ENCODE measurements at places on chromosomes 13 and 19.

DNA sequence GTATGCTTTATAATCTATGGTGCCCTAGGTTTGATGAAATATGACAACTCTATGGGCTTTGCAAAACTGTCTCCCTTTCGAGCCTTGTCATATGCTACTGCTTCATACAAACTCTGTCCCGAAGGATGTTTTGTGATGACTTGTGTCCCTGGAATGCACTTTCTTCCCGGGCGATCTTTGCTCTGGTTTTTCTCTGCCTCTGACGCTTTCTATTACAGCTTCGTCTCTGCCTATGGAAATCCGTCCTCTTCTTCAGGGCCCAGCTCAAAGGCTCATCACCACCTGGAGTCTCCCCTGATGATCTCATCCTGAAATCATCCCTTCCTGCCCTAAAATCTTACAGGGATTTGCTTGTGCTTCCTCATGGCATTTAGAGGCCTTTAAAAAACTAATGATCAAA lies 191.5 kb upstream of the KL start:
- peak; percentile 90 for DNase-seq

DNA sequence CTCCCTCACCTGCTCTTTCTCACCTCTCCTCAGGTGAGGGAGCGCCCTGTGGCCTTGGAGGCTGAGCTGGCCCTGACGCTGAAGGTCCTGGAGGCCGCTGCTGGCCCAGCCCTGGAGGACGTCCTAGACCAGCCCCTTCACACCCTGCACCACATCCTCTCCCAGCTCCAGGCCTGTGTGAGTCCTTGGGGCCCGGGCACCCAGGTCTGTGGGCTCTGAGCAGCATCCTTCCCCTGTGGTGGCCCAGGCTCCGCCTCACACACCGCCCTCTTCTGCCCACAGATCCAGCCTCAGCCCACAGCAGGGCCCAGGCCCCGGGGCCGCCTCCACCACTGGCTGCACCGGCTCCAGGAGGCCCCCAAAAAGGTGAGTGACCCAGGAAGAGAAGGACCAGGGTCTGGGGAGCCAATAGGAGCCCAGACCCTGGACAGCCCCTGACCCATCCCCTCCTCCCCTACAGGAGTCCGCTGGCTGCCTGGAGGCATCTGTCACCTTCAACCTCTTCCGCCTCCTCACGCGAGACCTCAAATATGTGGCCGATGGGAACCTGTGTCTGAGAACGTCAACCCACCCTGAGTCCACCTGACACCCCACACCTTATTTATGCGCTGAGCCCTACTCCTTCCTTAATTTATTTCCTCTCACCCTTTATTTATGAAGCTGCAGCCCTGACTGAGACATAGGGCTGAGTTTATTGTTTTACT lies 1.9 kb downstream of the IFNL1 start:
- DNase-seq = no peak

DNA sequence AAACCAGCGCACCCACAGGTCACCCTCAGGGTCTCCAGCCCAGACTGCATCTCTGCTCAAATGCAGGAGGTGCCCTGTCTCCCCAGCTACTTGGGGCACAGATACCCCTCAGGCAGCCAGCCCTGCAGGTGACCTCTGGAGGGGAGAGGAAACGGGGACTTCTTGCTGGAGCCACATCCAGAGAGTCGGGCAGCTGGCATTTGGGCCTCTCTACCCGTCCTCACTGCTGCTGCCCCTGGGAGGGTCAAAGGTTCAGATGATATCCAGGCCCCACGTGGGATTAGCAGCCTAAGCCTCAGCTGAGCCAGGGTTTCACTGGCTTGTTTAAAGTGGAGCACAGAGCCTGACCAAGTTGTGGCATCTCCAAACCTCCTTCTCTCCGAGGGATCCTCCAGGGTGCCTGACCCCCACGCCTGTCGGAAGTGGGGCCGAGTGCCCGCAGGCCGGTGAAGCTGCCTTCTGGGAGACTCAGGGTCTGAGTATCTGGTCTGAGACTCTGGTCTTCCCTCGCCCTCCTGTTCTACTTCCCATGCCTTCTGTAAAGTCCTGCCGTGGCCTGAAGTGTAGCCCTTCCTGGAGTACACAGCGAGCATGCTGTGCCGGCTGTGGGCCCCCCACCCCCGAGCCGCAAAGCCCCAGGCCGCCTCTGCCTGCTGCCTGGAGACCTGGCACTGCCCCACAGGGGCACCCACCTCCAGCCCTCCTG lies 2.1 kb downstream of the RASA3 start:
- DNase-seq = no peak

DNA sequence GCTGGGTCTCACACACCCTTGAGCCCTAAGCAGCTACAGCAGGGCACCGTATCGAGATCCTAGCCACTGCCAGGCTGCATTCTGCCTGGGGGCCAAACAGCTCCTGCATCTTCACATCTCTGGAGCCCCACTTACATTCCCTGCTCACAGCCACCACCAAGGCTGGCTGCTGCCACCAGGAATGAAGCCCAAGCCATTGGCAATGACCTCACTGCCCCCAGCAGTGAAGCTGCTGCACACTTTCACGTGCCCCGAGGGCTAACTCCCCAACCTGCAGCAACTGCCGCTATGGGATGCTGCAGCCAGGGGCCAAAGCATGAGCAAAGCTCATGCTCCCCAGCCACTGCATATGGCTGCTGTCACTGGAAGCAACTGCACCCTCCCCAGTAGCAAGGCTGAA lies 42.0 kb downstream of the F2RL3 start:
- DNase-seq = no peak

DNA sequence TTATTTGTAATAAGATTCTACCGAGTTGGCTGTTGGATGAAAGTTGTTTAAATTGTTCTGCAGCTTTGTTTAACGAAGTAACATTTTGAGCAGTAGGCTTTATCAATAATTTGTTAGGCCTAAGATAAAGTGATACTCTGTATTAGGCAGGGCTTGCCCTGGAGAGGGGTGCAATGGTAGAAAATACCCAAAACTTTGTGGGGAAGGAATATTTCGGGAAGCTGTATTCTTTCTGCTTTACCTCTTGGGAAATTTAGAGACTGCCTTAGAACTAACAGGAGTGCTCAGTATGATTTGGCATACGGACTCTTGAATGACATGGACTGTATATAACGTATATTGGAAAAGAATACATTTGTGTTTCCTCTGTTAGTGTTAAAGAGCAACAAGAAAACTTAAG lies 2.5 kb downstream of the PDS5B start:
- peak; percentile 3 for DNase-seq

DNA sequence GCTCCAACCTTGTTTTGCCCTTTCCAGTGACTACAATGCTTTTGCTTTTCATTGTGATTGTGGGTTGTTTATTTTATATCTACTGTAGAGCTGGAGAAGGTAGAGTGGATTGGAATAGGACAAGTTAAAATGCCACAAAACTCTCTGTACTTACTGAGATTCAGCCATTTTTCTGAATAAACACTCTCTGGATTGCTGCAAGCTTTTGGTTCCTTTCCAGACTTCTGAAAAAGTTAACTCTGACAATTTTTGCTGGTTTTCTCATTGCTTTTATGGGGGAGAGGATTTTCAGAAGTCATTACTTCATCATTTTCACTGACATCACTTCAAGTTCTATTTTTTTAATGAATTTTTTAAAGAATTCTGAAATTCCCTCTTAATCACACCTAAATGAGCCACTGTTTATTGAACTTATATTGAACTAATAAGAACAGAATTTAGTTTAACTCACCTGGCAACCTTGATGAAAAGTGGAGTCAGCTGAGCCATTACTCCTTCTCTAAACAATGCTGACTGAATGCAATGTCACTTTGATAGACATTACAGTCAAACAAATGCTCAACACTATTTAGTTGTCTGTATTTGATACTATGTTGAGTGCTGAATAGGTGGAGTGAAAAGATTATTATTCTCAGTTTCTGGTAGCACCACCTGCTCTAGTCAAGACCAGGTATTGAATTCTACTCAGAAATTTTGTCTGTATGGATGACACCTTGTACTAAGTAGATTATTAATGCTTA lies 303.5 kb downstream of the DLEU7 start:
- DNase-seq = peak; percentile 41

DNA sequence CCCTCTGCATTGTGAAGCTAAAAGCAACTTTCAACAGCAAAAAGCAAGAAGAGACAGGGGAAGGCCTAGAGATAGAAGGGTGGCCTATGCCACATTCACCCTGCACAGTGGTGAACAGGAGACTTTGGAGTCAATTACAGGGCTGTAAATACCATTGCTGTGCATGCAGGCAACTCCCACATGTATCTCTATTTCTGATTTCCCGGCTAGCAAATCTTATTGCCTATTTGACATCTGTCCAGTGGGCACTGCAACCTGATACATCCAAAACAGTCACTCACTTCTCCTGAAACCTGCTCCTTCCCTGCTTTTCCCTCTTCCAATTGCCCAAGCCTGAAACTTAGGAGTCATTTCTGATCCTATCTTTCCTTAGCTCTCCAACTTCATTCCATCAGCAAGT lies 13.4 kb downstream of the RUBCNL start:
- DNase-seq = no peak

DNA sequence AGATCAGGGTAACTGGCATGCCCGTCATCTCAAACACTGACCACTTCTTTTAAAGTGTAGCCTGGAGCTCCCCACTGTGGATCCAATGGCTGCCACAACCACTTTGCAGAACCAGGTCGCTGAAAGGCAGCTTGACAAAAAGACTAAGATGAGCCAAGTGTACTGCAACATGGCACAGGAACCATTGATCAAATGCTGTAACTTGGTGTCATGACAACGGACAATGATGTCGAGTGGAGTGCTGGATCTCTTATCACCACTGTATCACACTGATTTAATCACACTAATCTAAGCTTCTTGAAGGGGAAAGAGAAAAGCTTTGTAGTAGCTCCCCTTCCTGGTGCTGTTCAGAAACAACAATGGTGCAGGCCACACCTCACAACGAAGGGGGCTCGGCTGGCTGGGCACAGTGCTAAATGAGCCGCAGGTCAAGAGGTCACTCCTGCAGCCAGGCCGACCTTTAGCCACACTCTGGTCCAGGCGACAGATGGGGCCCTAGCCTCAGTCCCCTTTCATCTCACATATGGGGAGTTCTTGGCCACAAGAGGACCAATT lies 2.2 kb upstream of the TNFRSF19 start:
- no peak for DNase-seq

DNA sequence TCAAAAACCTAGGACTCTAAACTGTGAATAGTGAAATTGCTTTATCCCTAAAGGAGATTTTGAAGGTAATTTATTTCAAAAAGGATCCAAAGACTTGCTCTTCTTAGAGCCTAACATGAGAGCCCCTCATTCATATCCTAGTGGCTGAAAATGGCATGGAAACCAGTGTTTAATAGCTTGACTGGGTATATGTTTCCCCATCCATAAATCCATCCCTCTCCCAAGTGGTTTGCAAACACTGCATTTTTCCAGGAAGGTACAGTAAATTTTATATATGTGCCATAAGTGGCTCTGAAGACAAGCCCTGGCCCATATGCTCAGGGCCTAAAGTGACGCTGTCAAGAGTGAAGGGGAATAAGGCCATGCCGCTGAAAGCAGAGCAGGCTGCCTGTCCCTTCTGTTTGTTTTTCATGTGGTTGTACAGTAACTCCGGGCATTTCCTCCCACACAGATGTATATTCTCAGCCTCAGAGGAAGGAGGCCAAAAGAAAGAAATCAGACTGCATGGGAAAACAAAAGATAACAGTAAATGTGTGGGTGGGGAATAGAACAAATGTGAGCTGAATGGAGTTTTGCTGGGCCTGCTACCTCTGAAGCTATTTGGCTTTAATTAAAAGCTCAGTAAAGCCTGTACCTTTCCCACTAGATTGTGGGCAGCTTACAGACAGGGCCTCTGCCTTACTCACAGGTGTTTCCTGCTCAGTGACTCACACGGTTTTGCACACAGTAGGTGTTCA lies 181.9 kb downstream of the PCDH9 start:
- DNase-seq = peak; percentile 95

DNA sequence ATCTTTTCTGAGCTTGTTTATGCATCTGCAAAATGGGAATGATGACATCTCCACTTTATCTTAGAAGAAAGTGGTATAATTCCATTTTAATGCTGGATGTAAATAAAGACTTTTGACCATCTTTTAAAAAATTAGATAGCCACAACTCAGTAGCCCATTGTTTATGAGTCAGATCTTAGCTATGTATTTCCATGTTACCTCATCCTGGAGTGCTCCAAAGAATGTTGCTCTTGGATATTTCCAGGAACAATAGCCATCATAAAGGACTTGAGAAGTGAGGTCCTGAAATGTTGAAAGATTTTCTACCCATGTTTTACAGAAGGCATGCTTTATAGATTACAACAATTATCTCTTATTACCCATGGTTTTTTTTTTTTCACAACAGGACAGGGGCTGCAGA lies 229.3 kb upstream of the EDNRB start:
- peak; percentile 65 for DNase-seq

DNA sequence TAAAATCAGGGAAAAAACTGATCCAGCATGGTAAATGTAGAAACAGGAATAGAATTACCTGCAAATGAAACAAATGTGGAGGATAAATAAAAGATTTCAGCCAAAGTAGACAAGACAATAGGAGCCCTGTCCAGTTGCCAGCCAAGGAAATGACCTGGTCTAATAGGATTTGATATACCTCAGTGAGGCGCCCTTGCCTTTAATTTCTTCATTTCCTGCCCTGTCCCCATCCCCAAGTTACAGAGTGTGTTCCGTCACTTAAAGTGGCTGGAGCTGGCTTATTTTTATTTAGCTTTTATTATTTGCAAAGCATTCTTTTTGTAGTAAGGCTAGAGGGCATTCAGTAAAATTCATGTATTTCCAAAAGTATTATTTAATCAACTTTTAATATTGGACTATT lies 1022.0 kb downstream of the EFNB2 start:
- no peak for DNase-seq

GRCh38 chr19:9507285-9507684 lies 8.9 kb upstream of the ZNF560 start:
- DNase-seq = no peak

- DNase-seq = no peak
Observed at GRCh38 chr13:90826688-90827087, 520.8 kb upstream of the MIR17HG start.

DNA sequence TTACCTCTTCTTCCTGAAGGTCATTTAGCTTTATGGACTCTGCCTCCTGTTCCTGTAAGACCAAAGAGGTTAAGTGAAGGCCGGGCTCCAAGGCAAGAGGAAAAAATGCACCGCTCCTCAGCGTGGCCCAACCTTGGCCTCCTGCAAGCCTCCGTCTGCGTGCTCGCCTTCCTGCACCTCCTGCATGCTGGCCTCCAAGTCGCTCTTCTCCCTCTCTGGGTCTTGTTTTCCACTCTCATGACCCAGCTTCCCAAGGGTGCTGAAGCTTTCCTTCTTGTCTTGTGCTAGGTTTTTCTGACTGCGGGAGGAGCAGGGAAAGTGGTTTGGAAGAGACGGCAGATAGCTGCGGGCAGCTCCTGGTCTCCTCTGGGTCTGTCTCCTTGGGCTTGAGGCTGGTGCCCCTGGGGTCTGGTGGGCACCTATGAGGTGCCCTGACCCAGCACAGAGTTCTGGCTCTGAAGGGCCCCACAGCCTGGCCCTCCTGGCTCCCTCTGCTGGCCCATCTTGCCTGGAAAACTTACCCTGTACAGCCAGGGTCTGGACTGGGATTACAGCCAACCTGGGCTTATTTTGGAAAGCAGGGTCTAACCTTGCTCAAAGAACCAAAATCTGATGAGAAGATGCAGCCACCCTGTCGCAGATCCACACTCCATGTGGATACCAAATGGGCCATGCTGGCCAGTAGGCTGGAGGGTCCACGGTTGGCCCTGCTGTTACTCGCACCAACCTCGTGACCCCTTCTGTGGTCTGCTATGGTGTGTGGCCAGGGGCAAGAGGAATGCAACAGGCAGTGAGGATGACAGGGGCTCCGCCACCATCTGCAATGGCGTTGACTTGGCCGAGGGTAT lies 5.2 kb downstream of the C13orf46 start:
- no peak for DNase-seq

- peak; percentile 57 for DNase-seq
Observed at GRCh38 chr13:60329221-60329923, 67.6 kb upstream of the TDRD3 start.

GRCh38 chr19:10238172-10238783 lies 7.1 kb upstream of the S1PR2 start:
- DNase-seq = peak; percentile 23
